ENCODE measurements at places on chromosomes 12 and 14.

- no peak for DNase-seq
Observed at GRCh38 chr12:2147335-2147734, 94.5 kb downstream of the CACNA1C start.

GRCh38 chr14:56119201-56119981, 1.2 kb downstream of the PELI2 start:
- no peak for DNase-seq

DNA sequence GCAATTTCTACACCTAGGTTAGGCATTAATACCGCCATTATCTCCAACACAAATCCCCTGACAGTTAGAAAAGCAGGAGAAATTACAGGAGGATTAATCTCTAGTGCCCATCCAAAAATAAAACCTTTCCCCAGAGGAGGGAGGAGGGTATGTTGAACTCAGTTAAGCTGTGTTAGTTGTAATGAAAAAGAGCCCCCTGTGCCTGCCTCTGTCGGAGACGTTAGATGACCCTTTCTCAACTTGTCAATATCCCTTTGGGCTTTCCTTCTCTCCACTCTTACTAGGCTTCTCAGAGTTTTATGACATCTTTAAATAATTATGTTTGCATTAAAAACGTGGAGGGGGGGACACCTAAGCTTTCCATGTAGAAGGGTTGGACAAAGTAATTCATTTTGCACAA, 278.2 kb downstream of the PDZRN4 start:
- no peak for DNase-seq

DNA sequence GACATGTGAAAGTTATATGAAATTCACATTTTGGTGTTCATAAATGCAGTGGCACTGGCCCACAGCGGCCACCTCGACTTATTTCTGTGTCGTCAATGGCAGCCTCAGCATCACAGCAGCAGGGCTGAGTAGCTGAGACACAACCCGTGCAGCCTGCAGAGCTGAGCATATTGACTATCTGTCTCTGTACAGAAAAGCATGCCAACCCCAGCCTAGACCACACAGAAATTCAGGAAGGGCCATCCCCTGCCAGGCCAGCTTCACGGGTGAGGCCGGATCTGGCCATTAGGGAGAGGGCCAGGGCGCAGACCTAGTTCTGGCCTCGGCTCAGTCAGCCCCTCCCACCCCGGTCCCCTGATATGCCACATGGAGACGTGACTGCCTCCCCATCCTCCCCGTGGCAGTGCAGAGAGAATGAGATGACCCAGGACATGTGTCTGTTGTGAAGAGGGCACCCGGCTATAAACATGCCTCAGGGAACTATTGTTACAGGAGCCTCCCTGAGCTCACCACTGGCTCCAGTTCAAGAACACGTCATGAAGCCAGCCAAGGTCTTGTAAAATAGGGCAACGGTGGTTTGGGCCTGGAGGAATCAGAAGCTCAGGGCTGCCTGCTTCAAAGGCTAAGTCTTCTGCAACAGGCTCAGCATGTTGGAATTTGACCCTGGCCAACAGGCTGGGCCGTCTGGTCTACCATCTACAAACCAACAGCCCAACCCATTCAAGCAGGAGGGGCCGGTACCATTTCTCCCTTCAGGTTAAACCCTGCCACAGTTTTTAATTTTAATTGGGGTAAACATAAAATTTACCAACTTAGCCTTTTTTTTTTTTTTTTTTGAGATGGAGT, 25.5 kb downstream of the SCARB1 start:
- DNase-seq: peak; percentile 87

DNA sequence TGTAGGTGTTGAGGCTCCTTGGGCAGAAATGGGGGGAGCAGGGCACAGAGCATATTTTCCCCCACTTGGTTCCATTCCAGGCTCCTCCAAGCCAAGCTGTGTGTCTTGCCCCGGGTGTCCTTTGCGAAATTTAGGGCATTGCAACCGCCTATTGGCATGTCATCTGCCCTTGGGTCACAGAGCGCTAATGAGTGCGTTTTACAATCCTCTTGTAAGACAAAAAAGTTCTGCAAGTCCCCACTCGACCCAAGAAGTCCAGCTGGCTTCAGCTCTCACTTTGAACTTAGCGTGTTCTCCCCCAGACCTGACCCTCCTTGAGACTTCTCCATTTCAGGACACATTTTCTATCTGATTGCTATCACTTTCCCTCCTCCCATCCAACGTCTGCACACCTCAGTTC, 6.1 kb upstream of the LRTM2 start:
- DNase-seq: no peak

DNA sequence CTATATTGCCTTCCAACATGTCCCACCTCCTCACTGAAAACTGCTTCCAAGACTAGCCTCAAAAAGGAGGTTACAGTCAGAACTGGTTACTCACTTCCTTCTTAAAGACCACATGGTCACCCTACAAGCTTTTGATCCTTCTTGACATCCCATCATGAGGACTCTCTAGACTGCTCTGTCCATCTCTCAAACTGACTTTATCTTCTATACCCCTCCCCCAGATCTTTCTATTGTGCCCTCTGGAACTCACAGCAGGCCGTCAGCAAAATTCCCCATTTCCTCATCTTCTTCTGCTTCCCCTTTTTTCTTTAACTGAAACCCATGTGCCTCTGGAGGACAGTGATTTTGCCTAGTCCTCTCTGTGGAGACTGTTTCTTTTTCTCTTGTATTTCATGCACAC, 18.1 kb upstream of the IGF1 start:
- DNase-seq: no peak

DNA sequence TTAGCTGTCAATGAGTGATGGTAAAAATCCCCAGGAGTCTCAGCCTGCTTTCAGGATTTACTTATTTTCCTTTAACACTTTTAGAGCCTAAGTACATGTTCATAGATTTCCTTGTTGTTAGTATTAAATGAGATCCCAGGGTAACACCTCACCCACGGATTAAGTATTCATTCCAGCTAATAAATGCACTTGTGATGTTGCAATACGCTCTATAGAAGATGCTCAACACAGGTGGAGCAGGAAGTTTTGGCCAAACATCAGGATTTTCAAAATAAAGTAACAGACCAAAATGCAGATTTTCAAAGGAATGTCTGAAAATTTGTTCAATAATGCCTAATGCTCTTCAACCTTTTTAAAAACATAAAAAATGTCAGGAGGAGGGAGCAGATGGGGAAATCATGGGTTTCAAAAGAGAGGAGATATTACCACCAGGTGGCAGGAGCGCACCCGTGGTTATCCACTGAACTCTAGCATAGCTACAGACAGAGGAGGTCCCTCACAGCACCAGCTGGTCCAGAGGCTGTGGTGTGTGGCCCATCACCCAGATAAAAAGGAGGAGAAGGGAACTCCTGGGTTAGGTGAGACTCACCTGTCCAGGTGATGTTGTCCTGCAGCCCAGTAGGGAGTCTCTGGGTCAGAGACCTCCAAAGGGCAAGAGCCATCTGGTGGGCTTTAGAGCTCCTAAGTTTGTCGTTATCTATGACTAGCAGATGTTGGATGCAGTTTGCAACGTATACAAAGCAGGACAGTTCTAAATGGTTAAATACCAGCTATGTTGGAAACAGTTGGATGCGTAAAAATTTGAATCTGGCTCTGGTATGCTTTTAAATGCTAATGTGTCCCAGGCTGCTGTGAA, 1158.4 kb upstream of the TMEM132C start:
- DNase-seq: no peak

DNA sequence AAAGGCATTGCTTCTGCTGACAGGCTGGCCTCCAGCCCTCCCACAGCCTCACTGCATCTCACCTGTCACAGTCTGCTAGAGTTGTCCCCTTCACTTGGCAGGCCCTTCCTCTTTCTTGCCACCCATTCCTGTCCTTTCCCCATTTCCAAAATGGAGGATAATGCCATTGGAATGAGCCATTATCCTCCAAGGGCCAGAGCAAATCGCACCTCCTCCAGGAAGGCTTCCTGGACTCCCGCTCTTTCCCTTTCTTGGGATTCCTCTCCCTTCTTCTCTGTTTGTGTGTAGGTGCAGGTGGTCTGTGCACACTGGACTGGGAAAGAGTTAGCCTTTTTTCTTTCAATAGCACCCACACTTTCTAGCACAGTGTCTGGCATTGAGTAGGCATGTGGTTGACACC, 3.8 kb downstream of the KRT82 start:
- DNase-seq: no peak

- no peak for DNase-seq
Observed at GRCh38 chr14:64293976-64294671, at the start of gene ESR2. TSS of gene ESR2 (minus strand) at chr14:64294371. CDS start at chr14:64282985, 11,386 bp downstream.

DNA sequence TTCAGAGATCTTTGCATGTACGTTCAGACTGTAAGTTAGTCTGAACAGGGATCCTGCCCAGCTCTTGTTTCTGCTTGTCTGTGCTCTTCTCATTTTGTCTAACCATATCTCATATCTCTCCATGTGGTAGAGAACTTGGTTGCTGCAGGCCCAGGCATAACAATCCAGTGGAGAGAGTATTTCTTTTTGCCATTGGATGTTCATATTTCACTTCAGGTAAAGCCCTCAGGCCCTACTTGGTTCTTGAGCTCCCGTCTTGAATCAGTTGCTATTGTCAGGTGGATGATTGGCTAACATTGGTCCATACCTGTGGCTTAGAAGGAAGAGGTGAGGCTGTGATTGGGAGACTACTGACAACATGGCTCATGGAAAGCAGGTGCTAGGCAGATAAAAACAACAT, 357.7 kb upstream of the FLRT2 start:
- no peak for DNase-seq

DNA sequence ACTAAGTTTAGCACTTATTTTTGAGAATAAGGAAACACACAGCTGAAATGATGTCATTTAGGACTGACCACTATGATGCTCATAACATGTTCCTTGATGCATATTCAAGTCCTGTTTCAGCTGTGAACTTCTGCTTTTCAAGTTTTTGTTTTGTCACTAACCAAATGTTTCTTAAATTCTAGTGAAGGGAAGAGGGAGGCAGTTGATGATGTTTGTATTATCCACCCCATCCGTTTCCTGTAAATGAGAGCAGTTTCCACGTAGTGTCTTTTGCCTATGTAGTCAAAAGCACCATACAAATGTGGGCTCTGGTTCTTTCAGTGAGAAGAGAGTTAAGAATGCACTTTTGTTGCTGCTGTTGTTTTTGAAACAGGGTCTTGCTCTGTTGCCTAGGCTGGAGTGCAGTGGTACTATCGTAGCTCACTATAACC, 491.8 kb downstream of the PCNX1 start:
- no peak for DNase-seq

- DNase-seq: no peak
Observed at GRCh38 chr14:22285991-22286390, 303.0 kb downstream of the DAD1 start.

- DNase-seq: no peak
Observed at GRCh38 chr14:89760086-89760485, 194.4 kb downstream of the EFCAB11 start.

GRCh38 chr12:117580015-117580717, 218.7 kb upstream of the NOS1 start:
- DNase-seq: no peak

DNA sequence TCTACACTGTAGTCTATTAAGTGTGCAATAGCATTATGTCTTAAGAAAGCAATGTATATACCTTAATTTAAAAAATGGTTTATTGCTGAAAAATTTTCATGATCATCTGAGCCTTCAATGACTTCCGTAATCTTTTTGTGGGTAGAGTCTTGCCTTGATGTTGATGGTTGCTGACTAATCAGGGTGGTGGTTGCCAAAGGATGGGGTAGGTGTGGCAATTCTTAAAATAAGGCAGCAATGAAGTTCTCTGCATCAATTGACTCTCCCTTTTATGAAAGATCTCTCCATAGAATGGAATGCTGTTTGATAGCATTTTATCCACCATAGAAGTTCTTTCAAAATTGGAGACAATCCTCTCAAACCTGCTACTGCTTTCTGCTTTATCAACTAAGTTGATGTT, 41.1 kb downstream of the BBS10 start:
- no peak for DNase-seq

GRCh38 chr14:96727073-96727472, 70.1 kb upstream of the VRK1 start:
- no peak for DNase-seq

DNA sequence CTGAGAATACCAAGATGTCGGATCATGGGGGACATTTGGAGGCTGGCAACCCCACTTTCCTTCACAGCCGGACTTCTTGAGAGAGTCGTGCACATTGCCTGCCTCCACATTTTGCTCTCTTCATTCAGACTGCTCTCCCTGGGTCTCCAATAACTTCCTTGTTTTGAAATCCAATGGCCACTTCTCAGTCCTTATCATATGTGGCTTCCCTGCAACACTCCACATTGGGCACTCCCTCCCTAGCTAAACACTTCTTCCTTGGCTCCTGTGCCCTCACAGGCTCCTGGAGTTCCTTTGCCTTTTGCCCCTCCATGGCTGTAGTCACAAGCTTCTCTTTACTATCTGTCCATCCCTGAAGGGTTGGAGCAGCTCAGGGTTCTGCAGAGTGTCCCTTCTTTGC, 30.1 kb downstream of the NPC2 start:
- no peak for DNase-seq

DNA sequence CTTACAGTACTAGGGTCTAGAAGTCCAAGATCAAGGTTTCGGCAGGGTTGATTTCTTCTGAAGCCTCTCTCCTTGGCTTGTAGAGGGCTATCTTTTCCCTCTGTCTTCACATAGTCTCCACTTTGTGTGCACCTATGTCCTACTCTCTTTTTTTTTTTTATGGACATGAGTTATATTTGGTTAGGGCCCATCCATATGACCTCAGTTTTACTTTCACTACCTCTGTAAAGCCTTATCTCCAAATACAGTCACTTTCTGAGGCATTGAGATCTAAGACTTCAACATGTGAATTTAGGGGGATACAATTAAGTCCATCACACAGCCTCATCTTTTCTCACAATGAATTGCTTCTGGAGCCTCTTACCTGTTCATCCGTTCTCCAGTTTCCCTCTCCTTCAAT, 5.9 kb upstream of the SPTB start:
- no peak for DNase-seq

GRCh38 chr12:123148223-123148622, 2.7 kb downstream of the PITPNM2 start:
- DNase-seq: no peak

- no peak for DNase-seq
Observed at GRCh38 chr14:92601757-92602417, 88.3 kb downstream of the RIN3 start.

DNA sequence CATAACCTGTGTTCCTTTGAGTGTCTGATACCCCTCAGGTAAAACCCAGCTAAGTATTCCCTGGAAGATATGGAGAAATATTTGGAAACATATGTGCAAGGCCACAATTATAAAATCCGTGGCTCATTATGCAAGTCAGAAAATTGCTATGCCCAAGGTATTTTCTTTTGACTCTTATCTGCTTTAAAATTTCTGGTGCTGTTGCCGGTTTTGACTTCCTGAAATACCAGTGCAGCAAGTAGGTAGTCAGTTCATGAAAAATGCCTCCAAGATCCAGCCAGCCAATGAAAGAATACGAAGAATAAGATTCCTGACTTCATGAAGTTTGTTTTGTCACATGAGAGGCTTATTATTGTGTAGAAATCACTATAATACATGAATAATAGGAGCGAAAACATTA, 20.2 kb upstream of the FUT8 start:
- DNase-seq: no peak

DNA sequence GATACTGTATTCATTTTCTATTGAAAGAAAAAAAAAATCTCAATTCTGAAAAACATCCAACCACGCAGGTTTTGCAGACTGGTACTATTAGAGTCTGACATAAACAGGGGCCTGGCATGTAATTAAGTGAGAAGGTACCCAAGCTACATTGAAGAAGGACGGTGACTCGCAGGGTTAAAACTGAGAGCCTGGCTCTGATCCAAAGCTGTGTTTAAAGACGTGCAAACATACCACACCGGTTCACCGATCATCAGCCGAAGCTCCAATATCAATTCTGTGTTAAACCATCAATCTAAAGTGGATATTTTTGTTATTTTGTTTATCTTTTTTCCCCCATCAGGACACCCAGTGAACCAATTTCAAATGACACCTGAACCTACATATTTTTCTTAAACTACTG, 108.1 kb upstream of the DIO3 start:
- DNase-seq: no peak

- DNase-seq: peak; percentile 30
Observed at GRCh38 chr12:100668945-100669536, 95.6 kb downstream of the GAS2L3 start.
